ENCODE measurements at places on chromosomes 13 and 19.

- no peak for DNase-seq
Measured at GRCh38 chr13:38044067-38044466, 174.5 kb upstream of the TRPC4 start.

- DNase-seq = no peak
Measured at GRCh38 chr13:30341815-30342570, 34.6 kb upstream of the KATNAL1 start.

DNA sequence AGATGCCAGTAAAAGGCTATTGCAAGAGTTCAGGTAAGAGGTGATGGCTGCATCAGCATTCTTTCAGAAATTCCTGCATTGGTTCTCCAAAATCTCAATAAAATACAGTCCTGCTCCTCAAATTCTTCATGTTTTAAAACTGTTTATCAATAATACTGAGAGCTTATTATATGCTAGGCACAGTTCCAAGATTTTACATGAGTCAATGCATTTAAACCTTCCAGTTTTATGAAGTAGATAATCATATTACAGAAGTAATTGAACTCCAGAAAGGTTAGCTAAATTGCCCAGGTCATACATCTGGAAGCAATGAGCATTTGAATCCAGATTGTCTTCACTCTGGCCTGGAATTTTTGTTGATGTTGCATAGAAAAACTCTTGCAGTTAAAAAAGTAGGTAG lies 282.9 kb upstream of the SLITRK6 start:
- no peak for DNase-seq

DNA sequence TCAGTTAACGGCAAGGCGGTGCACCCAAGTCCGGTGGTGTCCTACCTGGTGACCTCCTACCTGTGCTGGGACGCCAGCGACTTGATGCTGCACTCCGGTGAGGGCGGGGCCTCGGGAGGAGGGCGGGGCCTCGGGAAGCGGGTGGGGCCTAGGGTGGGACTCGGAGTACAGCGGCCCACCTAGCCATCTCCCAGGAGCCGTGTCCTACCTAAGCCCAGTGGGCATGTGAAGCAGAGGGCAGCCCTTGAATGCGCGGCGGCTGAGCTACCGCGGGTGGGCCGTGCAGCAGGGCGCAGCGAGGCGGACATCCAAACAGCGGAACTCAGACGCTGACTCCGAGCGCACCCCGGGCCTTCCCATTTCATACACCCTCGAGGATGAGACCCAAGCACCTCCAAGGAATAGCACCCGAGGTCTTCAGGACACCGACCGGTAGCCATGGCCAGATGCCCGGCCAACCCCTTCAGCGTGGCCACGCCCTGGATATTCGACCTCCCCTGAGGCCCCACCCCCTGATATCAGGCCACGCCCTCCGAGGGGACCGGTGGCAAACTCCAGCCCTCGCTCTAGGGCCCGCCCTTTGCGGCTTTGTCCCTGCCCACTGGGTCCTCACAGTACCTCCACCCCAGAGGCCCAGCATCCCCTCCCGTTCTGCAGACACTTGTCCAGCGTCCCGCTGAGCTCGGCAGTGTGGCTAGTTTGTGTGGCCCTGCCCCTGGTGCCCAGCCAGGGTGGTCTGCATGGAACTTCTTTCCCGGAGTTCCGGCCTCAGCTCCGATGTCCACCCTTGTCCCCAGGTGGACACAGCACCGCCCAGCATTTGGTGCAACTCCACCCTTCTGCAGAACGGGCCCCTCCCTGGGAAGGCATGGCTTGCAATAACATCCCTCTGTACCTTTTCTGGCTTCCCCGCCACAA lies 5.4 kb downstream of the KLK1 start:
- peak; percentile 48 for DNase-seq

- DNase-seq = no peak
Measured at GRCh38 chr19:49224879-49225278, 67.3 kb downstream of the TRPM4 start.

DNA sequence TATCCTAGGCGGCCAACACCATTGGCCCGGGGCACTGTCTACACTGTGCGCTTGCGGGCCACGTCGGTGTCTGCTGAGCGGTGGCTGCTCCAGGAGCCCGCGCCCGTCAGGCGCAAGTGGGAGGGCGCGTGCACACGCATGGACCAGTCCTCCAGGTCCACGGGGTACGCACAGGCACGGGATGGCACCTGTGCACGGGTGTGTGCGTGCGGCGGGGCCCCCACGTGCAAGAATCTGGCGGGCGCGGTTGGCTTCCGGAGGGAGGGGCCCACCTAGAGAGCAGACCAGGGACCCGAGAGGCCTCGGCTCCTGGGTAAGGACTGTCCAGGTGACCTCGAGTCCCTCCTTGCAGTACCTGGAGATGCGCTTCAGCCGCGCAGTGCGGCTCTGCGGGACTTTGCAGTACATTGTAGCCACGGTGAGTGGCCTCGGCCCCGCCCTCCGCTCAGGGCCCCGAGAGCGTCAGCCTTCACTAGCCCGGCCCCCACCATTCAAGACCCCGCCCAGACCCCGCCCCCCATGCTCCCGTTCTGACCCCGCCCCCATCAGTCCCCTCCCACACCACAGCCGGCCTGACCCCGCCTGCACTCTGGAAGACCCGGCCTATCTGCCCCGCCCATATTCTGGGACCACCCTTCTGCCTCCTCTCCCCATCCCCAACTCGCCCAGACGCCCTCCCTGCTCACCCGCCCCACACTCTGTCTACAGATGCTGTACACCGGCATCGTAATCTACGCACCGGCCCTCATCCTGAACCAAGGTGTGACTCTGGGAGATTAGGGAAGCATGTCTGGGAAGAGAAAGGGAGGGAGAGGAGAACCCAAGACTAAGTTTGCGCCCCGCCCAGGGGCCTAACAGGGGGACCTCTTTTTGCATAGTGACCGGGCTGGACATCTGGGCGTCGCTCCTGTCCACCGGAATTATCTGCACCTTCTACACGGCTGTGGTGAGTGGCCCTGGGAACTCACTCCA lies 2.3 kb downstream of the SLC5A5 start:
- DNase-seq = peak; percentile 74

- no peak for DNase-seq
Measured at GRCh38 chr19:47895165-47895782, 9.2 kb upstream of the SULT2A1 start.

DNA sequence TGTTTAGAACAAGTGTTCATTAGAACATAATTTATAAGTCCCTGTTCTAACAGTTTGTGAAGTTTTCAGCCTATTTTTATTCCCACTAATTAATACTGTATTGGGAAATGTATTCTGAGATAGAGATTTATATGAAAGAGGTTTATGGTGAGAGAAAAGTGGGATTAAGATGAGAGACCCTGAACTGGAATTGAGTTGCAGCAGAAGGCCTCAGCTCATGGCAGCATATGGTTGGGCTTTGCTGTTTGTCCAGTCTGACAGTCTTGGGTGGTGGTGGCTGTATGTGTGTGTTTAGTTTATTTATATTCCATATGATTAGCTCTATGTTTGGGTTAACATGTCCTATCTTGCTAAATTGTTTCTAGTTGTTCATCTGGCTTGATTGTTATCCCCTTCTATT lies 575.1 kb downstream of the SLITRK5 start:
- no peak for DNase-seq

- DNase-seq = no peak
Measured at GRCh38 chr13:73938372-73939070, 195.7 kb downstream of the KLF12 start.

DNA sequence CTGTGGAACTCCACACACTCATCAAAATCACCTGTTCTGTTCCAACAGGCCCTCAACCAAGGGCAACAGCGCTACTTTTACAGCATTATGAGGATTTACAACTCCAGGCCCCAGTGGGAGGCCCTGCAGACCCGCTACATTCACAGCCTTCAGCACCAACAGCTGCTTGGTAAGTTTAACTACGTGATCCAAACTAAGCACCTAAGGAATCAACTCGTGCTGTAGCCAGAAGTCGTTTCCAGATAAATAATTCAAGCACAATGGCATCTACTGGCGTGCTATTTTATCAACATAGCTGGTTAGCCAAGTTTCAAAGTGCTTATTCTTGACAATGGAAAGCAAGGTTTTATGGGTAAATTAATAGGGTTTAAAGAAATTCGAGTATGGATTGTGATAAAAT lies 5.3 kb downstream of the FAM216B start:
- no peak for DNase-seq

DNA sequence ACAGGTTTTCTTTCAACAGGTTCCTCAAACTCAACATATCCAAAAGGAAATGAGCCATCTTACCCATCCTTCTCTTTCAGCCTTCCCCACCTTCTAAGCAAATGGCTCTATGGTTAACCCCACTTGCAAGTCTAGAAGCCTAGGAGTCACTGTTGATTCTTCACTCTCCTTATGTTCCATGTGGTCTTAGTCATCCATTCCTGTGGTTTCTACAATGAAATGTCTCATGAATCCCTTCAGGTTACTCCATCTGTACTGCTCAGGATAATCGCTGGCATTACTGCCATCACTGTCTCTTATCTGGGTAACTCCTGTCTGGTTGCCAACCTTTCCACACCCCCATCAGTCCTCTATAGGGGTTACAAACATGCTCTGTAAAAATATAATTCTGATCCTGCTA lies 381.3 kb downstream of the ENOX1 start:
- no peak for DNase-seq

DNA sequence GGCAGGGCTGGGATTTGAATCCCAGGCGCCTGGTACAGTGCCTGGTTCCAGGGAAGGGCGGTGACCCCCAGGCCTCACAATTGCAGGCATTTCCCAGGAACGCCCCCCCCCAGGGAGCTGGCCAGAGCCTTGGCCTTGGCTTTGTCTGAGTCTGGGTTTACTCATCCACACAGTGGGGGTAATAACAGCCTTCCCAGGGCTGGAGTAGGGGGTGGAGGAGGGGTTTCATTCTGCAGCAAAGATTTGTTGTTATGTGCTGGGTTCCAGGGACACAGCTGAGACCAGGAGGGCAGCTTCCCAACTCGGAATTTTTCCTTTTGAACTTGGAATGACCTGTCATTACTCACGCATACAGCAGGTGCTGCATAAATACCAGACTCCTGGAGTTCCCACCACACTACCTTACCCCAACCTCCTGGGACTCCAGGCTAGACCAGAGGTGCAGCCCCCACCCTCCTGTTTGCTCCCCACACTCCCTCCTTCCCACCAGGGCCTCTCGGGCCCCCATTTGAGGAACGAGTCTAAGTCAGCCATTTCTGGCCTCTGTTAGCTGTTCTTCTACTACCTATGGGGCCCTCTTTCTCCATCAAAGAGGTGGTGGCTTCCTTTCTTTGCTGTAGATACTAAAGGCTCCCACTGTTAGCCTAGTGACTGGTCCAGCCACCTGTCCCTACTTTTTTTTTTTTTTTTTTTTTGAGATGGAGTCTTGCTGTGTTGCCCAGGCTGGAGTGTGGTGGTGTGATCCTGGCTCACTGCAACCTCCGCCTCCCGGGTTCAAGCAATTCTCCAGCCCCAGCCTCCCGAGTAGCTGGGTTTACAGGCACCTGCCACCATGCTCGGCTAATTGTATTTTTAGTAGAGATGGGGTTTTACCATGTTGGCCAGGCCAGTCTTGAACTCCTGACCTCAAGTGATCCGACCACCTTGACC lies 1.6 kb upstream of the ADAMTS10 start:
- no peak for DNase-seq

- no peak for DNase-seq
Measured at GRCh38 chr13:103224804-103225203, 158.6 kb upstream of the SLC10A2 start.

- no peak for DNase-seq
Measured at GRCh38 chr19:39524495-39524894, 8.2 kb downstream of the EID2B start.

GRCh38 chr19:15452111-15453047 lies 2.6 kb upstream of the WIZ start:
- no peak for DNase-seq

DNA sequence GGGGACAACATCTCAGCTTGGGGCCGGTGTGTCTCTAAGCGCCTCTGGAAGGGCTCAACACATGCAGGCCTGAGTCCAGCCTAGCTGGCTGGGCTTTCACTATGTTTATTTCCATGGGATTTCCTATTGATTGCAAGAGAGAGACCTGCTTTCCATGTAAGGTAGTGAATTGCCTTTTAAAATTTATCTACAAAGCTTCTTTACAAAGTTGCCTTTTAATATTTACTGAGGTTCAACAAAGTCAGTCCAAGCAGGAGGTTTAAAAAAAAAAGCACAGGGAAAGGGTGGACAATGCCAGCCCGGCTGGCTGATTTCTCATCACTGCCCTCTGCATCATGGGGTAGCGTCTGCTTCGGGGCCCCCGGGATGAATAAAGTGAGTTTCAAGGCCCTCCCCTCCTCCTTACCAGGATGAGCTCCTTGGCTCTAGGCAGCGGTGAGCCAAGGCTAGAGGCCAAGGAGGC lies 15.8 kb downstream of the TLE2 start:
- no peak for DNase-seq

DNA sequence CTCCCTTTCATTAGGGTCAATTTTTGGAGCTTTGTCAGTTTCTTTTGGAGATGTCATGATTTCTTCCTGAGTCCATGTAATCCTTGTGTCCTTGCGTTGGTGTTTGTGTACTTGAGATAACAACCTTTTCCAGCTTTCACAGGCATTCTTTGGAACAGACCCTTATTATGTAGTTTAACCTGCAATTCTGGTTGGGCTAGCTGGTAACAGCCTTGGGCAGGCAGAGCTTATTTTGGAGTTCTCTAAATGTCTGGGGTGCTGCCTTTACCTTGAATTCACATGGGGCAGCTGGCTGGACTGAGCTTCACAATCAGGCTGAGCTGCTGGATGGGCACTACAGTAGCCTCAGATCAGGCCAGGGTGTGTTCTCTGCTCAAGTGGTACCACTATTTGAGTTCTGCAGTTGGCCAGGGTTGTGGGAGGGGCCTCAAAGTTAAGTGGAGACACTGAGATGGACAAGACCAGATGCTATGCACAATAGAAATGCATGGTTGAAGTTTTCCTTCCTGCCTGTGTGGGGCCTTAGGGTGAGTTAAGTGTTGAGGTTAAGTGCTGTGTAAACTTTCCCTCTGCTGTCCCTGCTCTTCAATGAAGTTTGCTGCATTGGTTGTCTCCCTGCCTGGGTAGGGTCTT lies 277.3 kb downstream of the ATP8A2 start:
- DNase-seq = no peak

DNA sequence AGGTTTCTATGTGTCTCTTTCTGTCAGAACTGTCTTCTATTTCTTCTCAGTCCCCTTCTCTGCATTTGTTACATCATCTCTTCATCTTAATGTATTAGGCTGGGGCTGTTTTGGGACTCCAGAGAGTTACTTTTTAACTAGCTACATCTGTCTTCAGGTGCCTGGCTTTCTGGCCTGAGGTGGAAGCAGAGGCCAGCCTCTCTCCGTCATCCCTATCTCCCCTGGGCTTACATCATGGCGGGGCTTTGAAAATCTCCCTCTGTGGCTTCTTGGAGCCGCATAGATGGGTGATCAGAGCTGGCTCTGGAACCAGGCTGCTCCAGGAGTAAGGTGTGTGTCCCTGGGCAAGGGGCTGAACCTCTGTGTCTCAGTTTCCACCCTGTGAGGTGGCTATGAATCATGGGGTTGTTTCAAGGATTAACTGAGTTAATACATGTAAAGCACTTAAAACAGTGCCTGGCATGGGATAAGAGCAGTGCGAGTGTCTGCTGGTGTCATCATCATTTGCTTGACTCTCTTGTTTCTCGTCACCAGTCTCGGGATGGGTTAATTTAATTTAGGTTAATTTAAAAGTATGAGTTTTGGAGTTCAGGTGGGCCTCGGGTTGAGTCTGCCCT lies 2.0 kb downstream of the EPN1 start:
- DNase-seq = no peak

Measured in stimulated activated effector memory CD8-positive, alpha-beta T cell treated with anti-CD3 and anti-CD28 coated beads, Interleukin-12 subunit alpha, Interleukin-12 subunit beta, amount 100 ng/mL, for 72 hours (primary cell).